ENCODE measurements at places on chromosomes 16 and 17. TPM values are rescaled to one million over a fixed set of nuclear protein-coding genes. Genes with fewer than 3 reads are reported as not detected.
A peak's percentile ranks its signal among the peaks of the same experiment; 100 is the strongest.

- DNase-seq = peak; percentile 45
Measured at GRCh38 chr17:64128787-64129514, 993 bp downstream of the ERN1 start.

DNA sequence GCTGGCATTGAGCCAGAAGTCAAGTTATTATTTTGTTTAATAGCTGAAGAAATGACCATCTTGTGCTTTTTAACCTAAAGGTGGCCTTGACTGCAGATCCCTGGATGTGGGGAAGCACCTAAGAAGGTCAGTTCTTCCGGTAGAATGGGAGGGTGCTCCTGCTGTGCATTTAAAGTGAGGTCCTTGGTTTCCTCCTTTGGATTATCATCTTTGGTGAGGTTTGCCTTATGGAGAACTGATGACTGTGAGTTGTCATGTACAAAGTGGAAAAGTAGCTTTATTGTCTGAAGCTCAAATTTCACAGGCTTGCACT lies 66.5 kb downstream of the PCTP start:
- no peak for DNase-seq

DNA sequence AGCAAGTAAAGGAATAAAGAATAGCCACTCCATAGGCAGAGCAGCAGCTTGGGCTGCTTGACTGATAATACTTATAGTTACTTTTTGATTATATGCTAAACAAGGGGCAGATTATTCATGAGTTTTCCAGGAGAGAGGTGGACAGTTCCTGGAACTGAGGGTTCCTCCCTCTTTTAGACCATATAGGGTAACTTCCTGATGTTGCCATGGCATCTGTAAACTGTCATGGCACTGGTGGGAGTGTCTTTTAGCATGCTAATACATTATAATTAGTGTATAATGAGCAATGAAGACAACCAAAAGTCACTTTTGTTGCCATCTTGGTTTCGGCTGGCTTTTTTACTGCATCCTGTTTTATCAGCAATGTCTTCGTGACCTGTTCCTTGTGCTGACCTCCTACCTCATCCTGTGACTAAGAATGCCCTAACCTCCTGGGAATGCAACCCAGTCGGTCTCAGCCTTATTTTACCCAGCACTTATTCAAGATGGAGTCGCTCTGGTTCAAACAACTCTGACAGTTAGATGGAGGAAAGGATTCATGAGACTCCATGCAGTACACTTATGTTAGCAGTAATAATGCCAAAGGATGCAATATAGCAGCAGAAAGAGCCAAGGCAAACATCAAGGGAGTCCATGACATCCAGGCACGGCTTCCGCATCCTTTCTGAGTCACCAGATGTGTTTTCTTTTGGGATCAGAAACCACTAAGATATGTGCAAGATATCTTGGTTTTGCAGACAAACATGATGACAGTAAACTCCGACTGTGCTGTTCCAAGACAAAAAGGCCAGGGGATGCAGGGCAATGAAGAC lies 55.8 kb upstream of the B4GALNT2 start:
- no peak for DNase-seq

DNA sequence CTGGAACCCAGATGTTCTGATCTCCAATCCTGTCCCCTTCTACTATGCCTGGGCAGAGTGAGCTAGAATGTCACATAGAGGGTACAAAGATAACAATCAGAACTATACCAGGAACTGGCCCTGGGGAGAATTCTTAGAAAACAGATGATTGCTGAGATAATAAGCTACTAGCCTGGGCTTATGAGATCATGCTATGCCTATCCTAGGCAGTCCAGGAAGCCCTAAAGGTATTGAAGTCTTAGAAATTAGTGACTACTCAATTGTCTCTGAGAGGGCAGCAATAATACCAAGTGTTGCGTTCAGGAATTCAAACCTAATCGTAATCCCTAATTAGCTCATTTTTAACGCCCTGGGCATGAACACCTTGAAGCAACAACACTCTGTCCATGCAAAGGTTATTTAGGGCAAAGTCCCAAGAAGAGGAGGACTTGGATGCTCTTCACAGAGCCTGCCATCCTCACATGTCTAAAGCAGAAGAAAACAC lies 77.1 kb downstream of the MMD start:
- DNase-seq = no peak

DNA sequence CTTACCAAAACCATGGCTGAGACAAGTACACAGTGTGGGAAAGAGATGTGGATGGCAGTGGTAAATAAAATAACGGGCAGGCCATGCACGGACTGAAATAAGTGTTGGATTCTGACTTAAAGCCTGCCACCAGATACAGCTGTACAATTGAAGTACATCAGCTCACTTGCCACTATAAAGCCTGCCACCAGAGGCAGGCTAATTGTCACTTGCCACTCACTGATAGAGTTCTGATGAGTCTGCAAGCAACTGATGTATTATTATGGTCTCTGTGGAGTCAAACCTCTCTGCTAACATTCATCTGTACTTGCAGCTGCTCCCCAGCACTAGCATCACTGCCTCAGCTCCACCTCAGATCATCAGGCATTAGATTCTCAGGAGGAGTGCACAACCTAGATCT lies 93.0 kb downstream of the CYTH1 start:
- DNase-seq = no peak

The CSF3 gene
- 0.16 TPM for total RNA-seq

The ENPP7 gene
- not detected for total RNA-seq

The TEKT3 gene
- total RNA-seq = 0.34 TPM

The CDRT15 gene
- not detected for total RNA-seq

The BRIP1 gene
- total RNA-seq = 0.09 TPM

DNA sequence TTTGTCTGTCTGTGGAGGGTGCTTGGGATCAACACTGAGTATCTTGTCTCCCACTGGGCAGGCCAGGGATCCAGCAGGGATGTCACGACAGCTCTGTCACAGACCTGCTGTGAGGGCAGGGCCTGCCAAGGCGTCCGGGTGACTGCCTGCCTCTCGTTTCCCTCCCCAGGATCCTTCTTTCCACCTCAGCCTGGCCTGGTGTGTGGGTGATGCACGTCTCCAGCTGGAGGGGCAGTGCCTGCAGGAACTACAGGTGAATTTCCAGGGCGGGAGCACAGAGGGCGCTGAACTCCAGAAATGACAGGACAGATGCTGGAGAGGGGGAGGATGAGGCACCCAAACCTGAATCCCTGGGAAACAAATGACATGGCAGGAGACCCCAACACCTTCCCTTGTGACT lies 6.8 kb upstream of the MMP15 start:
- DNase-seq = no peak

The NR1D1 gene
- total RNA-seq = 11.6 TPM

The GCGR gene
- 2.1 TPM for total RNA-seq

The SMIM5 gene
- 0.88 TPM for total RNA-seq

DNA sequence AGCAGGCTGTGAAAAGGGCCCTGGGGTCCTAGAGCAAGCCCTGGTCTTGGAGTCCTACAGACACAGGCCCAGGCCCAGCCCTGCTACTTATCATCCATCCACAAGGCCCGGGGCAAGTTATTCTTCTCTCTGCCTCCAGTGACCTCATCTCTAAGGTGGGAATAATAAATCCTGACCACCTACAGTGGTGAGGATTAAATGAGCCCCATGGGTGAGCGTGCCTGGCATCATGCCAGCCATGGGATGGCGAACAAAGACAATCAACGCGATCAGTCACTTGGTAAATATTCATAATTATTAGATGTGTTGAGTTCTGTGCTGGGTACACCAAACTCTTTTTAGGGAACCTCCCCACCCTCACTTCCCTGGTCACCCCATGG lies 5.5 kb downstream of the KRT15 start:
- no peak for DNase-seq

DNA sequence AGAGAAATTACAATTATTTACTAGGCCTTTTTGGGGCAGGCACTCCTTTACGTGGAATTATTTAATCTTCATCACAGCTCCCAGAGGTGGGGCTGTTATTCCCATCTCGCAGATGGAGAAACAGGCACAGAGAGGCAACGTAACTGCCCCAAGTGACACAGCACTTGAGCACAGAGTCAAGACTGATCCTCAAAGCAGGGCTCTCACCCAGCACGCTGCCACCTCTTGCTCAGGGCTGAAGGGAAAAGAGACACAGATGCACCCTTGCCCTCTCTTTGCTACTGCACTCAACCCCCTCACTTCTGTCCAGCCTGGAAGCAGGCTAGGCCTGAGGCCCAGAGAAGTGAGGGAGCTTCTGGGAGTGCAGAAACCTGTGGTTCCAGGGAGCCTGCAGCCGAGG lies 4.4 kb downstream of the ADAM11 start:
- DNase-seq = no peak

The PITPNM3 gene
- 2.5 TPM for total RNA-seq

- DNase-seq = no peak
Measured at GRCh38 chr16:30559690-30560089, 1.5 kb upstream of the ZNF764 start.

The GJC1 gene
- 0.71 TPM for total RNA-seq

The RASD1 gene
- 5.8 TPM for total RNA-seq

GRCh38 chr17:37476431-37477120 lies 13.1 kb upstream of the DUSP14 start:
- DNase-seq = no peak

The TERB1 gene
- not detected for total RNA-seq

DNA sequence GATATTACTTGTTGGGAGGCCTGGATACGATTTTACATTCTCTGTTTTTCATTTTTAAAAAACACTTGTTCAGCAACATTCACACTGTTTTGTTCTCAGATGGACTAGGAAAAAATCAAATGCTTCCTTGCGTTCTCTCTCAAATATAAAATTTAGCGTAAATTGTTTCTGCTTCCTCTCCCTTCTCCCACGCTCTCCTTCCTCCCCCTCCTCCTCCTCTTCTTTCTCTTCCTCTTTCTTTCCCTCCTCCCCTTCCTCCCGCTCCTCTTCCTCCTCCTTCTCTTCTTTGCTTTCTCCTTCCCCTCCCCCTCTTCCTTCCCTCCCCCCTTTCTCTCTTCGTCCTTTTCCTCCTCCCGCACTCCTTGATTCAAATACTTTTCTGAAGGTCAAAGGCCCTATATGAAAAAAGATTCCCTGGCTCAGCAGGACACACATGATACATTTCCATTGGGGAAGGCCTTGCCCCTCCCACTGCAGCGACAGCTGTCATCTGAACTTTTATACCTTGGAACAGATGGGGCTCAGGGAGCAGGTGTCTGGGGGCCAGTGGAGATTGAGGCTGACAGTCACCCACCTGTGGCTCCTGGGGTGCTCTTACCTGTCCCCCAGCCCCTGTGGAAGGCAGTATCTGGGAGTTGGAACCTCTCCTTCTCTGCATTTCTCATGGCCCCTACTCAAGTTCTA lies 99.4 kb upstream of the SDK2 start:
- DNase-seq = no peak

DNA sequence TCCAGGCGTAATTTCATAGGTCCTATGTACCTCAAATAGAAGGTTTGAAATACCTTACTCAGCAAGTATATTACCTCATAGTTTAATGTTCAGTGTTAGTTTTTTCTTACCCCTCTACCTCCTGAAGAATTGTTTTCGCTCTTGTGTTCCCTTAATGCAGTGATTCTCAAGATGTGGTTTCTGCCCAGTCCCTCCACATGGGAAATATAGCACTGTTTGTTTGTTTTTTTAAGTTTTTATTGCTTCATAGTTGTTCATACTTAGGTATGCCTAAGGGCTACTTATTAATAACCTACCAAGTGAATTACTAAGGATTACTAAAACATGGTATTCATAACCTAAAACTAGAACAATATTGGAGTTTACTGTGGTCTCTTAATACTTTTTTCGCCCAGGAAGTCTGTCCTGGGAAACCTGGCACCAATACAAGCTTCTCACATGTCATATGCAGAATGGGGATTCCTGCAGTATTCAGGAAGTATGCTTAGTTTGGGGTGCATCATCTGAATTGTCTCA lies 5.0 kb downstream of the RSPRY1 start:
- DNase-seq = no peak

- peak; percentile 12 for DNase-seq
Measured at GRCh38 chr17:61458000-61458399, 5.8 kb downstream of the TBX4 start.

The RNU2-1 gene
- total RNA-seq = 2,142 TPM

DNA sequence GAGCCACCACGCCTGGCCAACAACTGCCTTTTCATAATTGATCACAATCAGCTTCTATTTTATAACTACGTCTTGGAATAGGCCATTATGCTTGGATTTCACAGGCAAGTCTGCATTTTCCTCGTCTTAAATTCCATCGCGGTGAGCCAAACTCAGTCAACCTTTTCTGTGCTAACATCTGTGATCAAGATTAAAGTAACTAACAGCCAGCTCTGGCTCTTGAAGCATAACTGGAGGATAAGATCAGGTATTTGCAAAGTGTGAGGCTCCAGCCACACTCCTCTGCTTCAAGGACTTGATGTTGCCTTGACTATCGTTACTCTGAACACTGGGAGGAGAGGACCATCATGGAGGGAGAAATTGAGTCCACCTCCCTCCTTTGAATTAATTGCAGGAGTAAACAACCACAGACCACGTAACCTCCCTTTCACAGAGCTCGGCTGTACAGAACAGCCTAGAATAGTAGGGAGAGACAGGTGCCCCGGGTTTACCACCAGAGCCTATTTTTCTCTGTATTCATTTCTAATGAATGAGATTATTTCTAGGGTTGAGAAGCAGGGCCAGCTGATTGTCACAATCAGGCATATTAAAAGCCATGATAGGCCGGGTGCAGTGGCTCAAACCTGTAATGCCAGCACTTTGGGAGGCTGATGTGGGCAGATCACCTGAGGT lies 143.0 kb downstream of the XYLT1 start:
- no peak for DNase-seq

GRCh38 chr17:61130330-61130729 lies 269.3 kb upstream of the TBX2 start:
- no peak for DNase-seq

GRCh38 chr16:55571191-55571897 lies 4.9 kb downstream of the CAPNS2 start:
- DNase-seq = no peak

DNA sequence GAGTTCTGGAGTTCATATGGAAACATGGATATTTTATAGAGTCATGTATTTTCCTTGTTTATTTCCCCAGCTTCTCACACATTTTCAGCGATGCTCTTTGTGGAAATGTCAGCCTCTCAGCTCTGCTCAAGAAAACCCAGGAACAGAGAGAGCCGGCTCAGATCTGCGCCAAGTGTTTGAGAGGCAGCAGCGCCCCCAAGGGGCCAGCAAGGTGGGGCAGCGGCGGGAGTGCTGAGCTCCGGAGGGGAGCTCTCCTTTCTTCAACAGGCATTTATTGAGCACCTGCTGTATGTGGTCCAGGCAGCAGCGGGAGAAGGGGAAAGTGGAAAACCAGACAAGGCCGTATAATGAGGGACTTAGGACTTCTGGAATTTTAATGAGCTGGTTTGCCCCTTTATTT lies 421.1 kb upstream of the C16orf82 start:
- no peak for DNase-seq

GRCh38 chr17:38926293-38927070 lies 1.1 kb downstream of the LASP1NB start:
- DNase-seq = peak; percentile 6

DNA sequence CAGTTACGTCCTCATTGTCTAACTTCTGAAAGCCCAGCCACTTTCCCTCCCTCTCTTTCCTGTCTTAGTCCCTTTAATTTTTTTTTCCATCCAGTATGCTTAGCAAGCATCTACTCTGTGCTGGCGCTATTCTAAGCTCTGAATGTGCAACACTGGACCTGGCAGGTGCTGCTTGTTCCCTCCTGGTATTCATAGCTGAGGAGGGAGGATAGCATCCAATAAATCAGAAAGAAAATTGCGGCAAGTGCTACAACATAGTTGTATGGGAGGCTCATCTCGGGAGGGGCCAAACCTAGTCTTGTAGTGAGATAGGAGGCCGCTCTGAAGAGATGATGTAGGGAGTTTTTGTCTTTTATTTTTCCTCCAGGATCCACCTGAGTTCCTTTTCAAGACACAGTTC lies 457.3 kb upstream of the HSBP1 start:
- DNase-seq = no peak

Data from pancreas (tissue), 10 donors.